ENCODE measurements at places on chromosomes 6 and 20.

DNA sequence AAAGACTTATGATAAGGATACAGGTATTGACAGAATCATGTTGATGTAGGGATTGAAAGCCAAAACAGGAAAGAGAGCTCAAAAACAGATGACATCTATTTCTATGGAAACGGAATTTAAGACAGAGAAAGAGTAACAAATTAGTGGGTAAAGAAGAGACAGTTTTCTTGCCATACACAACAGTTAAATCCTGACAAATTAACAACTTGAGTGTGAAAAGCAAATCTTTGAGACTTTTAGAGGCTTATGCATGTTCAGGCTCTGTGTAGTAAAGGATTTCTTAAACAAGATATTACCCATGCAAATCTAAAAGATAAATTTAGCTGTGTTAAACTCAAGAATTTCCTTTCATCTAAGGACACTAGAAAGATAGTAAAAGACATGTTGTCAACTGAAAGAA, 68.5 kb downstream of the SLC22A1 start:
- DNase-seq, result no peak

GRCh38 chr6:37809197-37809543, 10.4 kb upstream of the ZFAND3 start:
- DNase-seq, result no peak

DNA sequence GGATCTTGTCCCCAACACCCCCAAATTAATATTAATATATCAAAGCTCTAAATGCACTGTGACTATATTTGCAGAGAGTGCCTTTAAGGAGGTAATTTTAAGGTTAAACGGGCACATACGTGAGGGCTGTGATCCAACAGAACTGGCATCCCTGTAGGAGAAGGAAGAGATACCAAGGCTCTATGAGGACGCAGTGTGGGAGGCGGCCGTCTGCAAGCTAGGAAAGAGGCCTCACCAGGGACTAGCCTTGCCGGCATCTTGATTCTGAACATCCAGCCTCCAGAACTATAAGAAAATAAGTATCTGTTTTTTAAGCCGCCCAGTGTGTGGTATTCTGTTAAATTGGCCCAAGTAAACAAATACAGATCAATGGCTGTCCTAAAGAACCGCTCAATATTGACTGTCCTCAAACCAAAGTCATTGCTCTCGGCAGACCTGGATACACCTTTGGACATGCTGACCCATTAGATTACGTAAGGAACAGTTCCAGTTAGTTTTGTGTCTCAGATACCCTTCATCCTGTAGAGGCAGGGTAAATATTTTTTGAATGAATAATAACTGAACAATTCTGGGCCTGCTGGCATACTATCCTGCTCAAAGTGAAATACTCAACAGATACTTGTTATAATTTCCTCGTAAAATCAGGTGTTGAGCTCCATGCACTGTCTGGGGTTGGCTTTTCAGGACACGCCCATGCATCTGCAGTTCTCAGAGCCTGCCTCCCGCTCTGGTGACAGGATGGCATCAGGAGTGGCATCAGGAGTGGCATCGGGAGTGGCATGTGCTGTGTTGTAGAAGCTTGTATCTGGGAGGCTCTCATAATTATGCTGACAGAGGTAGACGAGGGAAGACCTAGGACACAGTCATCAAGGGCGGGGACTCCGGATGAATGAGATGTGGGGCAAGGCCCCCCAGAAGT, 6.3 kb downstream of the PRR18 start:
- no peak for DNase-seq

- no peak for DNase-seq
Measured at GRCh38 chr6:34680802-34681515, 15.6 kb downstream of the ILRUN start.
